ENCODE measurements at places on chromosomes 3 and 15. TPM values are rescaled to one million over a fixed set of nuclear protein-coding genes. Genes with fewer than 3 reads are reported as not detected.

- H3K36me3 ChIP-seq = no peaks in the 10 kb centered on the region
- no peak for DNase-seq
- H3K4me3 ChIP-seq = no peak overlapping the region
- H3K27me3 ChIP-seq = no peaks in the 10 kb centered on the region
- no peak overlapping the region for H3K27ac ChIP-seq
- no peaks in the 10 kb centered on the region for H3K4me1 ChIP-seq
These were observed 143.5 kb downstream of the LRRK1 start for GRCh38 chr15:101062471-101063171.

DNA sequence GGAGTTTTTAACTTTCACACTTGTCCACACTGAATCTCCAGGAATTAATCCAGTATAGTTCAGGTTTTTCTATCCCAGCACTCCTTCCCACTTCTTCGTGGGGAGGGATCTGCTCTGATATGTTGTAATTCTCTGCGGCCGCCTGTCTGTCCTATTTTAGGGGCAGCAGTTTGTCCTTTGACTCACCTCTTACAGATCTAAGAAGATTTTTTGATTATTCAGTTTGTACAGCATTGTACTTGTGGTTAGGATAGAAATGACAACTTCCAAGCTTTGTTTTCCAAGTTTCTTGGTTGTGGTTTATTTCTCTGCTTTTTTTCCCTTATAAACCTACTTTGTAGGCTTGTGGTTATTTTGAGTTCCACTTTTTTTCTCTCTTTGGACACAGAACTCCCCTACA lies 601.7 kb downstream of the SI start:
- no peaks in the 10 kb centered on the region for H3K36me3 ChIP-seq
- no peaks in the 10 kb centered on the region for H3K4me1 ChIP-seq
- no peak for DNase-seq
- H3K27me3 ChIP-seq = no peaks in the 10 kb centered on the region

SOX14 gene
- not detected for total RNA-seq

TNNC1 gene
- 3.2 TPM for total RNA-seq

DNA sequence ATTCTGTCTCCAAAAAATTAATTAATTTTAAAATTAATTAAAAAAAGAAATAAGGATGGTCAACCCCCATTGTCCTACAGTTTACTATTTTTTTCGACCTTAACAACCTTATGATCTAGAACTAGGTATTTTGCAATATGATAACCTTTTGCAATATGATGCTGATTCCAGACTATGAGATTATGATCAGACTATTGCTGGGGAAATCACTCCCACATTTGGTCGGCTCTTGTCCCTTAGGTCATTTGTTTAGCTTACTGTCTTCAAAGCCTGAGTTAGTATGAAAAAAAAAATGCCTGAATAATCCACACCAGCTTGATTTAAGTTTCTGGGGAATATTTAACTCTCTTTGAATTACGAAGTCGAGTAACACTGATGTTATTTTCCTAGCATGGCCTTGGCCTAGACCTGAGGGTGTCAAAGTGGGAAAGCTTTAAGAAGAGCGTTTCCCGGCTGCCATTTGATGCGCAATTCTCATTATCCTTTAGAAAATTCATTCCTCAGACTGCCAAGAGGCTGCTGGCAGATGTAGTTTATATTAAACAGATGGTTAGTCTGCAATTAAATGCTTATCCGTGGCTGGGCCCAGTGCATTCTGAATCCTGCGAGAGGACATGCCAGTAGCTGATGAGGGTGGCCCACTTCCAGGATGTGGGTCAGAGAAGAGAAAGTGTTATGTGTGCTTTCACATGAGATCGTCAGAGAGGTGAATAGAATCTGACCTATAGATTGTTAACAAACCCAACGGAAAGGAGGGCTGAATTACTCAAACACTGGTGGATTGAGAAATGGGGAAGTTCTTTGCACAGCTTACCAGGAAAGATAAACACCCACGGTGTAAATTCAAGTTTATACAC lies 496.0 kb upstream of the THBS1 start:
- DNase-seq = no peak
- H3K36me3 ChIP-seq = peaks cover 2% of the 10 kb centered on the region
- peaks cover 12% of the 10 kb centered on the region for H3K4me1 ChIP-seq
- peaks cover 7% of the 10 kb centered on the region for H3K27me3 ChIP-seq
- H3K4me3 ChIP-seq = peak overlapping the region; percentile 20

- no peak overlapping the region for H3K4me3 ChIP-seq
- no peaks in the 10 kb centered on the region for H3K36me3 ChIP-seq
- no peak overlapping the region for H3K27ac ChIP-seq
- DNase-seq = no peak
These were observed 66.3 kb downstream of the STRIT1 start for GRCh38 chr3:155227141-155227540.

Measured in activated naive CD8-positive, alpha-beta T cell treated with anti-CD3 and anti-CD28 coated beads, Interleukin-2, amount 10 ng/mL, durations not matched to agents 7 days and 5 days (primary cell).